Mesenteric fat pad (tissue), 1 donor: ENCODE measurements at places on chromosomes 6 and 20. TPM values are rescaled to one million over a fixed set of nuclear protein-coding genes. Genes with fewer than 3 reads are reported as not detected.

The NOX3 gene
- total RNA-seq: not detected

The TEAD3 gene
- total RNA-seq: 25.3 TPM

The TPD52L2 gene
- total RNA-seq: 114 TPM

The LINC00237 gene
- not detected for total RNA-seq

The TMEM74B gene
- 0.42 TPM for total RNA-seq

The CD93 gene
- total RNA-seq: 105 TPM

The CLPSL2 gene
- total RNA-seq: not detected

The SLC52A3 gene
- 2.2 TPM for total RNA-seq

The TMEM151B gene
- not detected for total RNA-seq

The WFDC5 gene
- not detected for total RNA-seq

The LYRM4 gene
- 30.6 TPM for total RNA-seq

The SRXN1 gene
- total RNA-seq: 41.5 TPM

The LY6G5C gene
- 1.9 TPM for total RNA-seq

The TREML1 gene
- total RNA-seq: 0.55 TPM

The HLA-DRB1 gene
- total RNA-seq: 133 TPM

The AK9 gene
- 7.4 TPM for total RNA-seq

The GSTA2 gene
- total RNA-seq: not detected

The SYNCRIP gene
- total RNA-seq: 98.4 TPM

The DZANK1 gene
- 1.3 TPM for total RNA-seq

The ZNF334 gene
- 0.90 TPM for total RNA-seq
